ENCODE measurements at places on chromosomes 2 and 18. TPM values are rescaled to one million over a fixed set of nuclear protein-coding genes. Genes with fewer than 3 reads are reported as not detected.

GRCh38 chr18:21053127-21053526, 58.5 kb downstream of the ROCK1 start:
- no peak for DNase-seq

The TET3 gene
- 2.6 TPM for total RNA-seq

DNA sequence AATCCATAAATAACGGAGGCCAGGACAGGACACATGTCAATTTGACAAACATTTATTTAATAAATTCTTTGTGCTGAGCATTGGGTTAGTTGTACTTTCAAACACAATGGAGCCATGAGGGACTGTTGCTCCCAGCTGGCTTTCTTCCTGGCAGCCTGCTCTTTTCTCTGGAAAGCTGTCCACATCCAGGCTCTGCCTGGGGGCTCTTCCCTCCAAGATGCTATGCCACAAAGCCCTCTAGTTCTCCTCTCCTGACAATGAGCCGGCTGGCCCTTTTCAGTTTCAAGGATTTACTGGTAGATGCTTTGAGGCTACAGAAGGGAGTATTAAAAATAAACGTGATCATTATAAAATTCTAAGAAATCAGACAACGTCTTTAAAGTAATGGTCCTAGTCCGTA, 44.1 kb upstream of the SLC14A2 start:
- DNase-seq, result no peak

DNA sequence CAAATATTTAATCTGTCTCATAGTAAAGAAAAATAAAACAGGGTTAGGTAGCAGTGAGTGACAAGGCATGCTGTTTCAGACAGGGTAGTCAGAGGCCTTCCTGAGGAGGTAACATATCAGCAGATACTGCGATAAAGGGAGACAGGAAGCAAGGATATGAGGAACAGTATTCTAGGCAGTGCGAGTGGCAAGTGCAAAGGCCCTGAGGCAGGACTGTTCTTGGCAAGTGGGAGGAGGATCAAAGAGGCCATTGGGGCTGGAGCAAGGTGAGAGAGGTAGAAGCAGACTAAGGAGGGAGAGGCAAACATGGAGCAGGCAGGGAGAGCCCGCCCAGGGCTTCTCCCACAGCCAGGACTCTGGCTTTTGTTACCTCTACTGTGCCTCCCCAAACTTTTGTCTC, 33.6 kb downstream of the GAD1 start:
- no peak for DNase-seq

DNA sequence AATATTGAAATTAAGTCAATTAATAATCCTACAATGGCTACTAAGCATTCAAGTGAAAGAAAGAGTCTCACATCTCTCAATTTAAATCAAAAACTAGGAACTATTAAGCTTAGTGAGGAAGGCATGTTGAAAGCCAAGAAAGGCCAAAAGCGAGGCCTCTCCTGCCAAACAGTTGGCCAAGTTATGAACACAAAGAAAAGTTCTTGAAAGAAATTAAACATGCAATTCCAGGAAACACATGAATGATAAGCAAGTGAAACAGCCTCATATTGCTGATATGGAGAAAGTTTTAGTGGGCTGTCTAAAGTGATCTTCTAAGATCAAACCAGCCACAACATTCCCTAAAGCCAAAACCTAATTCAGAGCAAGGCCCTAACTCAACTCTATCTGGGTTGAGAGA, 11.8 kb downstream of the RDH14 start:
- DNase-seq, result no peak

The PLA2R1 gene
- total RNA-seq, result 0.11 TPM

DNA sequence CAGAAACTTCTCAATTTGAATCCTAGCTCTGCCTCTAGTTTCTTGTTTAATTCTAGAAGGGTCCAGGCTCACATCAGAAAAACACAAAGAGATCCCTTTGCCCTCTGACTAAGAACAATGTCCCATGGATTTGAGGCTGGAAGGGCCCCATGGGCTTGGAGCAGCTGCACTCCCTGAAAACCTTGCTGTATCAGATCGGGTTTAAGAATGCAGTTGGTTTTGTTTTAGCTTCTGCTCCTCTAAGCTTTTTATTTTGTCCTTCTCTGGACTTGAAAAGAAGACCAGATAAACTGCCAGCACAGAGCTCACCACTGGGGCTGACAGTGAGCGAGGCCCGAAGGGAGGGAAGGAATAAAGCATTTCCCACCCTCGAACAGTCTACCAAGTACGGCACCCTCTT, 69.2 kb upstream of the WIPF1 start:
- DNase-seq, result no peak

DNA sequence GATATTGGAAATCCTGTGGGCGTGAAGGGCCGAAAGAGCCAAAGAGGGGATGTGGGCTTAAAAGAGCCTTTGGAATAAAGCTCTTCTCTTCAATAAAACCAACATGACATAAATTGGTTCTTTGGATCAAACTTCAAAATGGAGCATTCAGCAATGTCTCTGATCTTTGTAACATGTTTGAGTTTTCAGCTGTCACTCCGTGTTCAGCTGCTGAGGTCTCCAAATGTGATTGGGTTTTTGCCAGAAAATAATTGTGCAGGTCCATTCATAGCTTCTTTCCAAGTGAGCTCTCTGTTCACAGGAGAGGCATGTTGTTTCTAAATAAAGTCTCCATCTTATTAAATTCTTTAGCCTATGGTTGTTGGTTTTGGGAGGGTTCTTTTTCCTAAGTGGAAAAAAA, 127.6 kb upstream of the CCDC68 start:
- no peak for DNase-seq

The IL1F10 gene
- total RNA-seq, result not detected

DNA sequence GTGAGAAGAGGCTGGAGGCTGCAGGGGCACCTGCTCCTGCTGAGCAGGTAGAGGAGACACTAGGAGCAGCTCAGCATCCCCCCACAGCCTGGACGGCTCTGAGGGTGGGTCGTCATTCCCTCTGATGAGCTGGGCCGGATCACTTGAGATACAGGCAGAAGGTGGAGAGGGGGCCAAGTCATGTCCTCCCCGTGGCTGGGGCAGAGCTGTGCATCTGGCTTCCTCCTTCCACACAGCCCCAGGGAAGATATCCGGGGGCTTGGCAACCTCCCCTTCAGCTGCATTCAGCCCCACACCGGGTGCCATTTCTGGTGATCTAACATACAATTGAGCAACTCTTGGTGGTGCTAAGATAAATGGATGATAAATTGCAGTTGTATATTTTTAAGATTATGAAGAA, 236.9 kb downstream of the LDLRAD4 start:
- no peak for DNase-seq

The CCDC195 gene
- not detected for total RNA-seq

The RESP18 gene
- not detected for total RNA-seq

The RIT2 gene
- total RNA-seq, result not detected

DNA sequence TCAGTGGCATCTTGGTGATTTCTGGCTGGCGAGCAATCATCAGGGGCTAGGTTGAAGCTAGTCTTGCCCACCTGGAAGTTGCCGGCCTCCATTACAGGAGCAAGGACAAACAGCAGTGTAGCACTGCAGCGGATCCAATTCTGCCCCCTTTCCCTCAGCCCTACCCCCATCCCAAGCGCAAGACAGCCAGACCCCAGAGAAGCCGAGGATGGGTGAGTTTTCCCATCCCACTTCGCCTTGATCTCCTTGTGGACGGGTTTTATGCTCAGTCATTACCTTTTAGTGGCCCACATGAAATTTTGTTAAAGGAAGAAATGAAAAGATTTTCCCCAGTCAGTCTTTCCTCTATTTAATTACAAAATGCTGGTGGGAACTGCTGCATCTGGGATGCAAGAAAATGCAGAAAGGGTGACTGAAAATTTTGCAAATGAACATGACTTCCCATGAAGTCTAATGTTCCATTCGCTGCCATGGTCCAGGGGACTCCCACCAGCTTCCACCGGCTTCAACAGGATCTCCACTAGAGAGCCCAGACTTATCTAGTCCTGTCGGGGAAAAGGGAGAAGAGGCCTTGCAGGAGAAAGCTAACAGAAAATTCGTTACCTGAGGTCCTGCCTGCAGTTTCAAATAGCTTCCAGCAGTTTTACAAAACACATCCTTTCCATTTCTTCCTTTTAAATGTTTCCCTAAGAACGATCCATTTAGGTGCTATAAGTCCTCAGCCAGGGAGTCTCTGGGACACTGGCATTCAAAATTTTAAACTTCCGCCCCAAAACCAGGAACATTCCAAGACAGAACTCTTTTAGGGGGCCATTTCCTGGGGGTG, 1.9 kb upstream of the HOXD9 start:
- DNase-seq, result no peak

GRCh38 chr18:35477497-35477896, 20.3 kb downstream of the INO80C start:
- no peak for DNase-seq

GRCh38 chr2:83742117-83742782, 716.8 kb downstream of the SUCLG1 start:
- DNase-seq, result no peak

GRCh38 chr2:178844701-178845100, 37.5 kb upstream of the TTN start:
- DNase-seq, result no peak

GRCh38 chr2:13616616-13617015, 899.9 kb downstream of the TRIB2 start:
- no peak for DNase-seq

- DNase-seq, result peak; percentile 78
These were observed 125.6 kb downstream of the PLB1 start for GRCh38 chr2:28621172-28622100.

GRCh38 chr2:168350380-168350779, 103.0 kb upstream of the STK39 start:
- peak; percentile 14 for DNase-seq

DNA sequence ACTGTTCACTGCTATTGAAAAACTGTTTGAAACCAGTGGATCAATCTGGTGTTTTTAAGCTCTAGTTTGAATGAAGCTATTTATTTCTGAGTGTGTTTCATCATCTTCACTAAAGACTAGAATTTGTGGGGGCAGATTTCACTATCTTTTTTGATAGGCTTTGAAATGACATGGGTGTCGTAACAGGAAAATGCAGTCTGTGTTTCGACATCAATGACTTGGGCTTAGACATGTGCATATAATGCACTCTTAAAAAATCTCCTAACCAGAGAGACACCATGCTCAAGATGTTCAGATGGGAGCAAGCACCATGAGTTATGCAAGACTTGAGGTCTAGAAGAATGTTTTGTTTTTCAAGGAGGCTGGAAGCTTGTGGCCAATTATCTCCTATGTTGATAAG, 221.6 kb downstream of the GPD2 start:
- peak; percentile 4 for DNase-seq

- peak; percentile 44 for DNase-seq
These were observed 185.4 kb downstream of the TFCP2L1 start for GRCh38 chr2:121099329-121100290.

The CHCHD5 gene
- 17.0 TPM for total RNA-seq

Measured in SK-MEL-5 (cell line).